Gastrocnemius medialis (tissue), 4 donors: ENCODE measurements at places on chromosomes 5 and 9. TPM values are rescaled to one million over a fixed set of nuclear protein-coding genes. Genes with fewer than 3 reads are reported as not detected.

The DNM1 gene
- total RNA-seq = 1.8 TPM

The TRAF2 gene
- 3.5 TPM for total RNA-seq

The PDZD2 gene
- 4.3 TPM for total RNA-seq

The MAP3K1 gene
- 5.9 TPM for total RNA-seq

The PPP1R26 gene
- 4.2 TPM for total RNA-seq

The TEX48 gene
- not detected for total RNA-seq

DNA sequence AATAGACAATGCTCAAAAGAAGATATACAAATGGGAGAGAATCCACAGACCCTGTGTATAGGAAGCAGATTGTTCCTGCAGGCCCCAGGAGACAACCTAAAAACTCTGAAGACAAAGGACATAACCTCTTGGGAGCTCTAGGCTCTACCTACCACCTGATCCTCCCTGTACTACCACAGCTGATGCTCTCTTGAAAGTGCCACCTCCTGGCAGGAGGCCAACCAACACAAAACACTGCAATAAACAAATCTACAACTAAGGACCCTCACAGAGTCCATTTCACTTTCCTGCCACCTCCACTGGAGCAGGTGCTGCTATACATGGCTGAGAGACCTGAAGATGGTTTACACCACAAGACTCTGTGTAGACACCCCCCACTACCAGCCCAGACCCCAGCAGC is 49.0 kb downstream of the STARD4 start:
- no peak for DNase-seq

DNA sequence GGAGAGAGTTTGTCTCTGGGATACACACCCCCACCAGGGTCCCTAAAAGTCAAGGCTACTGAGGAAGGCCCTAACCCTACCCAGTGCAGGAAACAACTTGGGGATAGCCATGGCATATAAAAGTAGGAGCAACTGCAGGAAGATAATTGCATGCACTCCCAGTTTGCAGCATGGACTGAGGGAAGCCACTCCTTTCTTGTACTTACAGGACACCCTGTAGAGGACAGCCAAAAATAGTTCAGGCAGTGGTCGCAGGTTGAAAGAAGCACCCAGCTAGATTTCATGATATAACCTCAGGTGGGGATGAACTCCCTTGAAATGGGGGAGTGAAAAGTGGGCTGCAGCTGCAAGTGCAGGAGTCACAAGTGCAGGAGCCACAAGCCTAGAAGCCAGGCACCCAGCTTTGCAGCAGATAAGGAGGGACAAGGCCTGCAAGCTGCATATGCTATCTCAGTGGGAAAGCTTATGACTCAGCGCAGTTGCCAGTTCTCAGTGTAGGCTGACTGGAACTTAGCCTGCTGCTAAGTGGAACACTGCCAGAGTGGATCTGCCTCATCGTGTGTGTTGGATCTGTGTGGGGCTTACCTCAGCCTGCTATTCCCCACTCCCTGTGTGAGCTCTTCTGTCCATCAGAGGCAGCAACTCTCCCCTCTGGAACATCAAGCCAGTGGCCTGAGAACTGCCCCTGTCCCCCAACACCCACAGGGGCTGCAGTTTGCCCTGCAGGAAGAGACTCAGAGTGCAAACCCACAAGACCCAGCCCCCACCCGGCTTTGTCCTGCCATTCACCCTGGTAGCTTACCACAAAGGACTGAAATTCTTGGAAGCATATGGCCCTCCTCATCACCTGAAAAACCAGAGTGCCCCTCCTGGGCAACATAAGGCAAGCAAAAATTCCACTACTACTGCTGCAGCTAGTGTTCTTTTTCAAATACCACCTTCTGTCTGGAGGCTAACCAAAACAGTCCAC is 42.7 kb downstream of the CYLC2 start:
- DNase-seq = no peak

DNA sequence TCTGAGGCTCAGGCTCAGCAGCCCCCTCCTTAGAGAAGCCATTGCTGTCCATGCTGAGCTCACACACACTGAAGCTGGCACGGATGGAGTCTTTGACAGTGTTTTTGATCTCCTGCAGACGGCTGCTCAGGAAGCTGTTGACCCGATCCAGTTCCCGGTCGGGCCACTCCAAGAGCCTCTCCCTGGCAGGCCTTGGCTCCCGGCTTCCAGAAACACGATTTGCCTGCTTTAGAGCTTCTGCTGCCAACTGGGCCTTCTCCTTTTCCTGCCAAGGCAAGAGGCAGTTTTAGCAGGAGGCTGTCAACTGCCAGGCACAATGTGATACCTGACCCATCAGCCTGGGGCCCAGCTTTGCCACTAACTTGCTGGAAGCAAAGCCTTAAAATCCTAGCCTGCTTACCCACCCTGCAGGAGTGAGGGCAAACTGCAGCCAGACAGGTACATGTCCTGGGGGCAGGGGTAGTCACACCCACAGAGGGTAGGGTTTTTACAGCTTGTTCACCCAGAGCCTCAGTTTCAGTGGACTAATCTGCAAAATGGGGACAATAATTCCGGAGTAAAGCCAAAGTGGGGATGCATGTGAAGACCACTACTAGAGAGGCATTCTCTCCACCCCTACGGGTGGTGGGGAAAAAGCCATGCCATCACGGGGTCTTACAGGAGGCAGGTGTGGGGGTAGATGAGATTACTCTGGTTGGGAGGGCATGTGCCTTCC is 8.3 kb upstream of the DDX41 start:
- DNase-seq = peak; percentile 63

- no peak for DNase-seq
These were observed 334.0 kb downstream of the NFIB start for GRCh38 chr9:13979941-13980318.

- DNase-seq = no peak
These were observed 480.2 kb upstream of the KLF4 start for GRCh38 chr9:107969727-107970126.

DNA sequence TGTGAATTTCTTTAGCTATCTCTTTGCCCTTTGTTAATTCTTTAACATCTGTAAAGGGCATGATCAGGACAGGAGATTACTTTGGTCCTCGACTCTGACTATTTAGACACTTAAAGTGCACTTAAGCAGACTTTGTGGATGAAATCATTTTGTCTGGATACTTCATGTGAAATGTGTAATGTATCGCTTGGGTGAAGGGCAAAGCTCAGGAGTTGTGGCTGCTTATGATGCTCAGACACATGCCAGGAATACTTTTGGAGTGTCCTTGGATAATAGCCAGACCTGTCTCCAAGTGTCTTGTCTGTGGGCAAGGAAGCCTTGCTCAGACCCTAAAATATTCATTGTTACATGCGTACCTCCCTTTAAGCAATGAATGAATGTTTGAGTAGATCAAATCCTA is 87.8 kb downstream of the RAI14 start:
- DNase-seq = no peak

- no peak for DNase-seq
These were observed 126.6 kb upstream of the HMHB1 start for GRCh38 chr5:143685246-143685815.

- DNase-seq = no peak
These were observed 39.4 kb downstream of the SMIM23 start for GRCh38 chr5:171825051-171825450.

- no peak for DNase-seq
These were observed 50.0 kb downstream of the PTPRD start for GRCh38 chr9:10562581-10563343.

DNA sequence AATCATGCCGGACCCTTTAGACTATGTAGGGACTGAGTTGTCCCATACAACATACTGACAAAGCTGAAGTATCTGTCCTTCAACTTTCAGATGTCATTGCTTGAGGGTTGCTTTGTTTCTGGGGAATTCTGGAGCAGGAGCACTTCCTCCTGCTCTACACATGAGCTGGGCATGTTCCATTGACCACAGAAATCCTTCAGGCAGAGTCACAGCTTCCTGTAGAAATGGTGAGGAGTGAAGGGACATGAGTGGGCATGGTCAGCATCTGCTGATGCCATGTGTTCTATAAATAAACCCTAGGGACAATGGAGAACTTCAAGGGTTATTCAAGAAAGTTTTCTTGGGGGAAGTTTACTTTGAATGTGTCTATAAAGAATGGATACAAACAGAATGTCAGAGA is 296.6 kb upstream of the FBXL7 start:
- no peak for DNase-seq

DNA sequence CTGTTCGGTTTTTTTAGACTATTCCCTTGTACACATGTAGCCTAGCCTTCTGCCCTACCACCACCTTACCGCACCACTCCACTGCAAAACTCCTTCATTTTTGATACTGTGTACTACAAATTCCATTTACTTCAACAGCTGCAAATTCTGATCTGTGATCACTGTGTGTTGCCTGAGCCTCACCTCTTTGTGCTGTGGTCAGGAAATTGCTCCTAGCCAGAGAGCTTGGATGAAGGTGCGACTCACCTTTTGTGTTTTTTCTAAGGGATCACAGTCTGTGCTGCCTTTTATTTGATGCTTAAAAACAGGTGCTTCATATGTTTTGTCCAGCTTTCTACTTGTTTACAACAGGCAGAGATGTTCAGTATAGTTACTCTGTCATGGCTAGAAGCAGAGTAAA is 31.5 kb downstream of the CSNK1G3 start:
- DNase-seq = no peak
